ENCODE measurements at places on chromosomes 4 and X.
A peak's percentile ranks its signal among the peaks of the same experiment; 100 is the strongest.

GRCh38 chr4:101774807-101775206 is 15.7 kb upstream of the BANK1 start:
- no peak for DNase-seq

GRCh38 chr4:15542760-15543159 is 73.1 kb downstream of the CC2D2A start:
- no peak for DNase-seq

- peak; percentile 34 for DNase-seq
Observed at GRCh38 chr4:15003891-15004738, 1.8 kb downstream of the CPEB2 start.

GRCh38 chr4:186693894-186694293 is 29.8 kb downstream of the FAT1 start:
- DNase-seq: no peak

GRCh38 chr4:2281575-2282343 is 19.9 kb upstream of the MXD4 start:
- DNase-seq: no peak

GRCh38 chr4:56261027-56261426 is 126.3 kb downstream of the AASDH start:
- DNase-seq: no peak

GRCh38 chr4:1249731-1250526 is 999 bp upstream of the CTBP1 start:
- DNase-seq: peak; percentile 30

GRCh38 chrX:2732649-2733048 is 19.2 kb upstream of the XG start:
- DNase-seq: no peak

DNA sequence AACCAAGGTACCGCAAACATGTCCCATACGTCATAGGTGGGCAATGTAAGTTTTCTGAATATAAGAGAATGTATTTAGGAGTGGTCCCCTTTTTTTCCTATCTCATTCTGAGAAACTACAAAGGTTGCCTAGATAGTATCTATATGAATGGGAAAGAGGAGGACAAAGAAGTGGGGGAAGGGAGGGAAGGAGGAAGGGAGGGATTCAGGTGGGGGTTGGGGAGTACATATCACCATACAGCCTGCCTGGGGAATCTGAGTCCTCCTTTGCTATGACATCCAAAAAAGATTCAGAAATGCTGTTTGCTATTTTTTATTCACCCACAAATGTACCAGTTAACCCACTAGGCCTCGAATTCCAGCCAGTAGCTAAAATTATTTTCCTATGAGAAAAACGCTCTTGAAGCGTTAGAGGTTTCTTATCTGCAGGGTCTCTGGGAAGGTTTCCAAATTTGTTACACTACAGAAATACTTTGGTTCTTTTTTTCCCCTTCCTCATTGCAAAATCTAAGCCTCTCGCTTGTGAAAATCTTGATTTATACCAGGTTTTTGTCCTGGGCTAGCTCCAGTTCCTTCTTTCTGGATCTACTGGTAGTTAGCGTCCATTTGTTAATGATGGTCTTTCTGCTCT is 212.9 kb downstream of the NSUN7 start:
- no peak for DNase-seq

- DNase-seq: no peak
Observed at GRCh38 chr4:176910646-176911045, 117.9 kb upstream of the VEGFC start.

GRCh38 chr4:163367651-163368050 is 24.0 kb downstream of the NPY5R start:
- no peak for DNase-seq

- no peak for DNase-seq
Observed at GRCh38 chr4:169220854-169221411, 49.8 kb downstream of the SH3RF1 start.

GRCh38 chrX:65581661-65582339 is 47.2 kb upstream of the LAS1L start:
- DNase-seq: peak; percentile 33

DNA sequence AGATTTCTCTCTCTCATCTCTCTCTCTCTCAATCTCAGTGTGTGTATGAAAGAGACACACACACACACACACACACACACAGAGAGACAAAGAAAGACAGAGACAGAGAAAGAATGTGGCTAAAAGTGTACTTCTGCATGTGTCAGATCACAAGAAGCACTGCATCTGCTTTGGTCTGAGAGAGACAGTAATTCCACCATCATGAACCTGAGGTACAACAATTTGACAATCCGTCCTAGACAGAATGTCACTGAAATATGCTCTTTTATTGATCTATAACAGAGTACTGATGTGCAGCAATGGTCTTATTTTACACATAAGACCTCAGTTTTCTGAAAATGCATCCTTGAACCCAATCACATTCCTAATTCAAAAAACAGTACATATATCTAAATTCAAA is 576.2 kb upstream of the SMIM31 start:
- DNase-seq: no peak

- DNase-seq: no peak
Observed at GRCh38 chr4:24108567-24108966, 218.7 kb upstream of the PPARGC1A start.

DNA sequence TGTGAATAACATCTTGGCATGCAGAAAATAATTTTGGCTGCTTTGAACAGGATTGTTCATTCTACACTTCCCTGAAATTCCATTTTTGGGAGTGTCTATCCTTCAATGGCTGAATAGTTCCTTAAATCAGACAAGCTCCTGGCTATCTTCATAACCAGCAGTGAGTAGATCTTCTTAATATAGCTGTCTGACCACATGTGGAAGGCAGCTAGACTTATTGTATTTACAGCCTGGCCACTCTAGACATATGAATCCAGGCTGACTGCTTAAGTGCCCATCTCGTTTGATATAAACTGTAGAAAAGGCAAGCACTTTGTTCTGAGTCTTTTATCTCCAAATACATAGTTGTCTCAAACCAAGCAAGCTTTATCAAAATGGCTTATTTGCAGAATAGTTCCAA is 40.0 kb downstream of the PWWP3B start:
- no peak for DNase-seq

DNA sequence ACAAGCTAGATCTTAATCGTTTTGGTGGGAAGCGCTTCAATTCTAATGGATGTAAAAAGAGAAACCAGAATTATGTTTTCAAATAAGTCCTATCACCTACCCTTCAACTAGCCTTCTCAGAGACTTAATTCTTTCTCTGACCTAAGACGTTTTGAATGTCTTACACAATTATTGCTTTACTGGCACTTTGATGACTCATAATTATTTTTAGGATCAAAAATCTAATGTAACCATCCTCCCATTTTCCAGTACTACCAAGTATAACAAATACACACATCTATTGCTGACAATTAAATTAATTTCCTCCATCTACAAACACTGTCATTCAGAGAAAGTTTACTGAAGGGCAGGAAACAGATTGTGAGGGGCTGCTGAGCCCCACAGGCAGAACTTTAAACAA is 108.6 kb downstream of the PPP3CA start:
- no peak for DNase-seq

DNA sequence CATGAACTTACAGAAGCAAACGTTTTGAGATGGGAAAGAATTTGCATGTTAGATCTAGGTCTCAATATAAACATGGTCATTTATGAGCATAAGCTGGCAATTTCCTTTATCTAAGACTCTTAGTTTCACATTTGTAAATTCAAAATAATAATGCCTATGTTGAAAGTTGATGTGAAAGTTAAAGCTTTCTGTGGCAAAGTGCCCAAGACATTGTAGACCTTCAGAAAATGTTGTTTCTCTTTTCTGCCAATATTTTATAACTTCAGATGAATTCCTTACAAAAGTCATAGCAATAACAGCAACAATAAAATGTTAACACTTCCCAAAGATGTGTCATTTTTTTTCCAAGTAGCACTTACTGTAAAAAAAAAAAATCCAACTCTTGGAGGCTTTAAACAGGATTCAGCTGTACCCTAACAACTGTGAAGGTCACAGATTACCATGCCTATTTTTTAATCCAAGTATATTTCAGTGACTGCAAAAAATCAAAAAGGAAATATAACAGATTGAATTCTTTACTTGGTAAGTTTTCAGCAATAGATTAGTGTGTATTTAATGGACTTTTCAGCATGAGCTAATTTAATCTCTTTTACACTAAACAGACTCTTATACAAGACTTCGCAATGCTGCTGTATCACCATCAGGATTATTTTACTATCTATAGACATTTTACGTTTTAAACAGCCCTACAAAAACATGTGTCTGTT is 206.5 kb upstream of the PDE5A start:
- no peak for DNase-seq

DNA sequence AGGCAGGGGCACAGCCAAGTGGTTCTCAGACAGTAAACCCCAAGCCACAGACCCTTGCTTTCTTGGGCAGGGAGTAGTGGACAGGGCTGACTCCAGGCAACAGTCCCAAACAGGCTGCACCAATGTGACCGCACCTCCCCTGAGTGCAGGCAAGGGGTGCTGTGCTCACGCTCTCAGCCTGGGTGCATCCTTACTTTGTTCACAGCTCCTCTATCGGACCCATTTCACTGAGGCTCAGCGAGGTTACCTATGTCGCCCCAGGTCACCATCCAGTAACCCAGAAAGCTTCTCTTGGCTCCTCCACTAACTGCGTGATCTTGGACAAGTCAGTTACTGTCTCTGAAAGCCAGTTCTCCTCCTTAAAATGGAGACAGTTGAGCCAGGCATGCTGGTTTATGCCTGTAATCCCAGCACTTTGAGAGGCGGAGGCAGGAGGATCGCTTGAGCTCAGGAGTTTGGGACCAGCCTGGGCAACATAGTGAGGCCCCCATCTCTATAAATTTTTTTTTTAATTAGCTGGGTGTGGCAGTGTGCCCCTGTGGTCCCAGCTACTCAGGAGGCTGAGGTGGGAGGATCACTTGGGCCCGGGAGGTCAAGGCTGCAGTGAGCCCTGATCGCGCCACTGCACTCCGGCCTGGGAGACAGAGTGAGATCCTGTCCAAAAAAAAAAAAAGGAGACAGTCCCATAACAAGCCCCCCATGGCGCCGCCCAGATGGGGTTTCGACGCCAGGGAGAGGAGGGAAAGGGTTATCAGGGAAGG is 823 bp upstream of the MAN2B2 start:
- DNase-seq: no peak

DNA sequence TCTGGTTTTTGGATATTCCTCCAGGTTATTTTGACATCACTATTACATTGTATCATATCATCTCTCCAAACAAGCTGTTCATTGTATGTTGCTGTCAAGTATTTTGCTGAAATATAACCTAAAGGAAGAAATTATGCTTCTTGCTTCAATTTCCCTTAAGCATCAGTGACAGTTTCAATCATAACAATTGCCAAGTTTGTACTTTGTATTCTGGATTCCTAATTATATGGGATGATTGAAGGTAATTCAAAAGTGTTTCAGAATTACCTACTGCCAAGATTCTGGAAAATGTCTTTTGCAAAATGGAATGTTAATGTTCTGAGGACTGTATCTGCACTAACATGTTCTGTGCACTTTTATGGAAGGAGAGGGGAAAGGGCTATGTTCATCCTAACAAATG is 228.7 kb downstream of the PRDM5 start:
- no peak for DNase-seq

DNA sequence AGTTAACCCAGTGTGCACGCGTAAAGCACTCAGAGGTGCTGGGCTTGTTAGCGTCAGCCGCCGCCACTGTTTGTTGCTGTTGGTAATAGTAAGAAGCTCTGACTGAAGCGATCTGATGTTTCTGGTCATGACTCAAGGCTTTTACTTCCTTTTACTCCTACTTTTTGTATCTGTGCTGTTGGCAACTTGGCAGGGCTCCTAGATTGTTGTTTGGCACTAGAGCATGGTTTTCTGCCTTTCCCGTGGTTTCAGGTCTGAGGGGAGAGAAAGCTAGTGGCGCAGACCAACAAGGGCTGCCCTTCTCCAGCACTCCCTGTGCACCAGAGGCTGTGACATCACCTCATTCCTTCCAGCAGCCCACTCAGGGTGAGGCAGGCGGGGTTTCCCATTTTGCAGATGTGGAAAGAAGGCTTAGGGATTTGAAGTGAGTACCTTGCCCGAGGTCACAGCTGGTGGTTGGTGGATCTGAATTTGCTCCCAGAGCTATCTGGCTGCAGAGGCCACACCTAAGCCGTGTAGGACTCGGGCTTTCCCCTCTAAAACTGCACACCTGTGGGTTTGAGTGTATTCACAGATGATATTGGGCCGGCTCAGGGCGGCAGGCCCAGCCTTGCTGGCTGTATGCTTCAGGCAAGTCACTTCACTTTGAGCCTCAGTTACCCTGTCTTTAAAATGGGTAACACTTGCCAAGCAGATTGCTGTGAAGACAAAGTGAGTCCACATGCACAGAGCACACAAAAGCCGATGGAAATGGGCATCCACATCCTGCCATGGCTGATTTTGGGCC is 51.2 kb upstream of the TADA2B start:
- DNase-seq: peak; percentile 74

GRCh38 chr4:56434599-56435139 is 746 bp downstream of the PPAT start:
- DNase-seq: peak; percentile 47

GRCh38 chr4:24971192-24971591 is 58.4 kb upstream of the CCDC149 start:
- peak; percentile 68 for DNase-seq
